ENCODE measurements at places on chromosomes 7 and 10.

- no peak for DNase-seq
Observed at GRCh38 chr7:75629044-75629443, 109.7 kb downstream of the HIP1 start.

- DNase-seq = no peak
Observed at GRCh38 chr10:74018241-74018640, 20.3 kb downstream of the VCL start.

DNA sequence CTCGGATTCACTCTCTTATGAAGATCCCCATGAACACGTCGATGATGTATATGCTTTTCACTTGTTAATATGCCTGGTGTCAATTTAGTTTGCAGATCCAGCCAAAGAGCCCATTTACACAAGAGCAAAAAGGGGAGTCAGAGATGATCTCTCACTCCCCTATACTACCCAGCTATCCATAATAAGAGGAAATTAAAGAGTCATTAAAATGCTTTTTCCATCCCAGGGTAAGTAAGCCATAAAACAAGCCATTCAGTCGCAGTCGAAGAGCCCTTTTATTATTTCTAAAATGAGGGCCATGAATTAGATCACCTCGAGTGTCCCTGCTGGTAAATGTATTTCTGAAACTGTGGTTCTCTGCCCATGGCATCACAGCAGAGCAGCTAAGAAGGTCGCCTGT, 41.2 kb downstream of the CHCHD3 start:
- DNase-seq = no peak

GRCh38 chr7:31123321-31123720, 71.2 kb downstream of the ADCYAP1R1 start:
- no peak for DNase-seq

- DNase-seq = no peak
Observed at GRCh38 chr7:132750096-132750495, 173.8 kb upstream of the PLXNA4 start.

DNA sequence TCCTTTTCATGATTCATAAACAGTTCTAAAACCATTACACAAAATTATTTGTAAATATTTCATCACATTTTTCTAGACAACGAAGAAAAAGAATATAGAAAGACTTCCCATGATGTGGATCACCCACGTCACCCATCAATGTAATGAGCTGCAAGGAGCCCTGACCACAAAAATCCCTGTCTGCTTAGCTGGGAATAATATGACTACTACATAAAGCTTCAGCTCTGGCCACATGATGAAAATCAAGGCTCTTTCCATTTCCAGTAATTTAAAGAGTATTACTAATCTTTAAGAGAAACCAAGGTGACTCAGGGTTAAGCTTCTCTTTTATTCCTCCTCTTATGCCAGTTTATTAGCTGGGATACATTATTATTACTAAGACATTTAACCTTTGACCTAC, 180.8 kb upstream of the CACNA2D1 start:
- no peak for DNase-seq

DNA sequence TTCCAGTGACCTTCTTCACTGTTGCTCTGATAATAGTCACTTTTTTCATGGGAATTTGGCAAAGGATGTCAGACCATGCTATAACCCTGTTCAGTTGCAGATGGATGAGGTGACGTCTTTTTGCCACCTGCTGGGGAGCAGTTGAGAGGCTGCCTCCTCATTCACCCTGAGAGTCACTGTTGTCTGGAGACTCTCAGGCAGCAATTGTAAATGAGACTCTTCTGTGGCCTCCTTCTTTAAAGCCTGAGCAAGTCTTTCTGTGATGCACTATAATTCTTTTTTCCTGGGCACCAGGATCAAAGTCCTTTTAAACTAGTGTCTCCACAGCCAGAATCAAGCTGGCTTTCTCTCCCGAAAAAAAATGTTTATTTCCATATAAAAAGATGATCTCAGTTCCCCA, 345.1 kb downstream of the ARL4A start:
- no peak for DNase-seq

- DNase-seq = no peak
Observed at GRCh38 chr7:100840470-100841100, 11.9 kb upstream of the SLC12A9 start.

DNA sequence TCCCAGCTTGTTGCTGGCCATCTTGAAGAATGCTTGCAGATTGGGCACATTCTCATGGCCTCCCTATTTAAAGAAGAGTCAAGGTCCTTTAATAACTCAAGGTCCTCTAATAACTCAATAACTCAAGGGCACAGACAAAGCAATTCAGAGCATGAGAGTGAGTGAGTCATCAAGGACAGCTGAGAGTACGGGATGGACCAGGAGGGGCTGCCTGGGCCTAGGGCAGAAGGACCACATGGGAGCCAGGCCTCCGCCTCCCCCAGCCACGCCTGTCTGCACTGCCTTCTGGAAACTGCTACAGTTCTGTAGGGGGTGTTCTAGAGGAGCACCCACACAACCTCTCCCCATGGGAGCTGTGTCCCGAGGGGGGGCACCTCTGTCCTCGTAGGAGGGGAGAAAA, 48.9 kb downstream of the ZNF503 start:
- DNase-seq = no peak

DNA sequence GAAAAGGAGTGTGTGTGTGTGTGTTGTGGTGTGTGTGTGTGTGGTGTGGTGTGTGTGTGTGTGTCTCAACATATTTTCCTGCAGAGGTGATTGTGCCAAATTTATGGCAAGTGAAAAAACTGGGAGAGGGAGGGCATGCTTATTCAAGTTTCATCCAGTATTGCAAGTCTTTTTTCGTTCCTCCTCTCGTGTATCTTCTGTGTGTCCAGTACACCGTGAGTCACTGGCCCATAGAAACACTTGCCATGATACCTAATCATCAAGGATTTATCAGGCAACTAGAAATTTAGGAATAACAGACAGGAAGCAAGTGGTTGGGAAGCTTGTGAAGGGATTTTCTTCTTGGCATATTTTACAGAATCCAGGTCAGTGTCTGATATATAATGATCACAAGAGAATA, 820.5 kb downstream of the GATA3 start:
- DNase-seq = no peak

- DNase-seq = no peak
Observed at GRCh38 chr7:128324368-128324680, 19.4 kb downstream of the RBM28 start.

DNA sequence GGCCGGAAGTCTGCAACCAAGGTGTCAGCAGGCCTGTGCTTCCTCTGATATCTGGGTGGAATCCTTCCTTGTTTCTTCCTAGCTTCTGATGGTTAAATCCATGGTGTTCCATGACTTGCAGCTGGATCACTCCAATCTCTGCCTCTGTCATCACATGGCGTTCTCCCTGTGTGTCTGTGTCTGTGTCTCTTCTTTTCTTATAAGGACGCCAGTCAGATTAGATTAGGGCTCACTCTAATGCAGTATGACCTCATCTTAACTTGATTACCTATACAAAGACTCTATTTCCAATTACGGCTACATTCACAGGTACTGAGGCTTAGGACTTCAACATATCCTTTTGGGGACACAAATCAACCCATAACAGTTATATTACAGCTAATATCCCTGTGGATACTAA, 70.3 kb upstream of the FAM3C start:
- DNase-seq = no peak

DNA sequence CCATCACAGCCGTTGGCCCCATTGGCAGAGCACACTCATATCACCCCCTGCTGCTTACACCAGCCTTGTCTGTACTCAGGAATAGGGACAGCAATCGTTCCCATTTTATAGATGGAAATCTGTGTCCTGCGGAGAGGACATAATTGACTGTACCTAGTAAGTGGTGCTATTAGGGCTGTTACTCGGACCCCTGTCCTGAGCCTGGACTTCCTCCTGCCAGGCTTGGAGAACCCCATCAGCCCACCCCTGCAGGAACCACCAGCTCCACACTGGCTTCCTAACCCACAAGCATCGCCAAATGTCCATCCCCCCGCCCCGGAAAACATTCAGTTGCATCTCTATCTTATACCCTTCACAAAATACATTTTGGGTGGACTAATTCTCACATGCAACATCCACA, 139.8 kb upstream of the RET start:
- DNase-seq = no peak

DNA sequence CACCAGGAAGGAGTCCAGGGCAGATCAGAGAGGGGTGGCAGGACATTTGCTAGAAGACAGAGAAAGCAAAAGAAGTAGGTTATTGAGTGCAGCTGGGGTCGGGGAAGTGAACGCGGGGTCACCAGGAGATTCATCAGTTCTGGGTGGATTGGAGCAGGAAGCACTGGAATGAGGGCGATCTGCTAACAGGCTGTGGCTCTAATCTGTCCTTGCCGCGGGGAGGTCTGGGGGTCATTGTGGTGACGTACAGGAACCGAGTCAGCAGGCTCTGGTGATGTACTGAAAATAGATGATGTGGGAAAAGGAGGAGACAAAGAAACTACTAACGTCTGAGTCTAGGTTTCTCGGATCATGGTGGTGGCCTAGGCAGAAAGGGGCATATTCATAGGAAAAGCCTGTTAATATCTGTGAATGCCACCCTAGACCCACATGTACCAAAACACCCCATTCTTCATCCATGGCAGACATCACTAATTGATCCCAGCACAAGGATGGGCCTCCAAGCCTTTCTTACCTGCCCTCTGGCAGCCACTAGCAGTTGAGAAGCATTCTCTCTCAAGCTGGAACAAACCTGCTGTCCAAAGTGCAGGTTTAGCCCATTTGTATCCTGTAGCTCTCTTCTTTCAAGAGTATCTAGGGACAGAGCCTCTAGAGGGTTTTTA, 134.5 kb downstream of the C10orf105 start:
- DNase-seq = no peak

DNA sequence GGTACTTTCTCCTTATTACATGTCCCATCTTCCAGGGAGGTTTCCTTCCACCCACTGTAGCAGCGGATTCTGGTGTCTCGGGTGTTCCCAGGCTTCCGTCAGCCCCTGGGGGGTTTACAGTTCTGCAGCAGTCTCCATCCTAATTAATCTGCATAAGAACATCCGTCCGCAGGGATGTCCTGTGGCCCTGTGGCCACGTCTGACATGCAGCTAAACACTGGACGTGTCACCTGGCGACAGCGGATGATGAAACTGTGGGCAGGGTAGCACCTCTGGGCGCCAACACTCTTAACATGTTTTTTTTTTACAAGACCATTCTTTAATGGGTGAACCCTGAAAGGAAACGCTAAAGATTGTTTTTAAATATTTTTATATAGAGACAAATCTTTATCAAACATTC, 58.2 kb downstream of the DIP2C start:
- DNase-seq = no peak

DNA sequence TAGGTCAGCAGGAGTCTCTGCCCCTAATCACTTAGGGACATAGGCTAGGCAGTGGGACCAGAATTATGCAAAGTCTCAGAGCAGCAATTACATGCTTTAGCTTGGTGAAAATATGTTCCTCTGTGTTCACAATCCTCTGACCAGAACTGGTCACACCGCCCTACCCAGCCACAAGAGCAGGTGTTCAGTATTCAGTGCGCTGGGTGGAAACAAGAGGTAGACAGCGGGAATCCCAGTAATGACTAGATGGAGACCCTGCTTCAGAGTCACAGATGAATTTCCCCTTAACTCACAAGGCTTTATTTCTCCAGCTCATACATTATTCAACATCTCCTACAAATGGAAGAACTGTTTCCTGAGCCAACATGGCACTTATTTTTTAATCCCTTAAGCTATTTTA, 763.7 kb upstream of the POM121L12 start:
- DNase-seq = no peak

GRCh38 chr7:44094365-44094764, 9.8 kb upstream of the AEBP1 start:
- no peak for DNase-seq

DNA sequence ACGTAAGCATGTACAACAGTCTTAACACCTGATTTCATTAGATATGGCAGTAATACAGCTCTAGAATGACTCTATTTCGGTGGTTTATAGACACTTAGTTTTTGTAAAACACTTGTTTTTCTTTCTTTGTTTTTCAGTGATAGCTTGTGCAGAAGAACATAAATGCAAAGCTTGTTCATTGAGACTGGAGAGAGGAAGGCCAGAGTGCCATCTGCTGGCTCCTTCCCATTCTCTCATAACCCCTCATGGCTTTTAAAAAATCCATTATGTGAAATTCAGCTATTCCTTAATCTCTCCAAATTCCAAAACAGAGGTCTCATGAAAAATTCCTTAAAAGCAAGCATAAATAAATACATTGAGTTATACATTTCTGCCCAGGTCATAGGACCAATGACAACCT, 76.3 kb downstream of the CACNB2 start:
- DNase-seq = no peak

GRCh38 chr7:82183634-82184033, 259.9 kb downstream of the CACNA2D1 start:
- no peak for DNase-seq

DNA sequence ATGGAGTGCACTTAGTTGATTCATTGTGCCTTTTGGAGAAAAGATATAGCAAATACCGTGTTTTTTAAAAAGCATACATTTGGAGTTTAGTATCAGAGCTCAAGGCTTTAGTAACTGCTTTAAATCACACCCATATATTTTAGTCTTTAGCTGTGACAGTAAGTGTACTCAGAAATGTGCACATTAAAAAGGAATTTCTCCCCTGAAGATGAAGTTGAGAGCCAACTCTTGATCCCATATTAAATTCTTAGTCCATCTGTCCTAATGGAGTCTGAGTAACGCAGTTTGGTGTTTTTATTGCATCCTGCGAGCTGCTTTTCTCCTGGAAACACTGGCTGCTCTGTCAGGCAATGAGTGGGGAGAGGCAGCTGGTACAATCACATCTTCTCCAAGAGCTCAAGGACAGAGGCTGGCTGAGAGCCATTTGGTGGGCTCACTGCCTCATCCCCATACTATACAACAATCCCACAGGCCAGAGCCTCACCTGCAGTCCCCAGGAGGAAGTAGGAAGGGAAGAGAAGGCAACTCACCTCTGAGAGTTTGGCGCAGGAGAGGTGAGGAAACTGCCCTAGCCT, 473.6 kb upstream of the C7orf33 start:
- DNase-seq = no peak

DNA sequence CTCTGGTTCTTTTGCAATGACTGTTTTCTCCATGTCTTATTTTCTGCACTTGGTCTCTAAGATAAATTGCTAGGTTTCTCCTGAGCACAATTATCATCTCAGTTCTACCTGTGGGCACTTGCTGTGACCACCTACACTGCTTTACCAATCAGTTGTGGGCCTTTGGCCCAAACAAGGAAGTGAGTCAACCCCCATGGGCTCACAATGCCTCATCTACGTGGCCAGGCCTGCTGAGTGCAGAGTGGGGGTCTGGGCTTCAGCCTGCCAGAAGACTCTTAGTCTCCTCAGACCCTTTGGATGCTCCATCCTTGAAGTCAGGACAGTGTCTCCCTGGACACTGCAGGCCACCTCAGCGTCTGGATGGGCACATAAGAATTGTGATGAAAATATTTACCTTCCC, 20.3 kb downstream of the SCART1 start:
- DNase-seq = no peak

- DNase-seq = peak; percentile 26
Observed at GRCh38 chr10:131874991-131875451, 25.8 kb upstream of the PPP2R2D start.
